ENCODE measurements at places on chromosomes 5 and 9.
A peak's percentile ranks its signal among the peaks of the same experiment; 100 is the strongest.

DNA sequence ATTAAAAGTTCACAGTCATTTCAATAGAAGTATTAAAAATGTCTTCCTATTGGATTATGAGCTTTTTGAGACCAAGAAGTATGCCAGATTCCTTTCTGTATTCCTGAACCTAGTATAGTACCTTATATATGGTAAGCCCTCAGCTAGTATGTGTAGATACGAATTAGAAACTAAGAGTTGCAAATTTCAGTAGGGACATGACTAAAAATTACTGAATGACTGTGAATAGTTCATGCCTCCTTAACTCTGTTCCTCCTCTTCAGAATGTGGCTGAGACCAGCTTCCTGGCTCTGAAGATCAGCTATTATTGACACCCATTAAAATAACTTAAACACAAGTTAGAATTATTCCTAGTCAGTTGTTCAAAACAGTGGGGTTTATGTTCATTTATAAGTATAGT is 19.7 kb downstream of the KDM3B start:
- DNase-seq = no peak

- no peak for DNase-seq
Measured at GRCh38 chr5:159430361-159431012, 100.2 kb upstream of the IL12B start.

DNA sequence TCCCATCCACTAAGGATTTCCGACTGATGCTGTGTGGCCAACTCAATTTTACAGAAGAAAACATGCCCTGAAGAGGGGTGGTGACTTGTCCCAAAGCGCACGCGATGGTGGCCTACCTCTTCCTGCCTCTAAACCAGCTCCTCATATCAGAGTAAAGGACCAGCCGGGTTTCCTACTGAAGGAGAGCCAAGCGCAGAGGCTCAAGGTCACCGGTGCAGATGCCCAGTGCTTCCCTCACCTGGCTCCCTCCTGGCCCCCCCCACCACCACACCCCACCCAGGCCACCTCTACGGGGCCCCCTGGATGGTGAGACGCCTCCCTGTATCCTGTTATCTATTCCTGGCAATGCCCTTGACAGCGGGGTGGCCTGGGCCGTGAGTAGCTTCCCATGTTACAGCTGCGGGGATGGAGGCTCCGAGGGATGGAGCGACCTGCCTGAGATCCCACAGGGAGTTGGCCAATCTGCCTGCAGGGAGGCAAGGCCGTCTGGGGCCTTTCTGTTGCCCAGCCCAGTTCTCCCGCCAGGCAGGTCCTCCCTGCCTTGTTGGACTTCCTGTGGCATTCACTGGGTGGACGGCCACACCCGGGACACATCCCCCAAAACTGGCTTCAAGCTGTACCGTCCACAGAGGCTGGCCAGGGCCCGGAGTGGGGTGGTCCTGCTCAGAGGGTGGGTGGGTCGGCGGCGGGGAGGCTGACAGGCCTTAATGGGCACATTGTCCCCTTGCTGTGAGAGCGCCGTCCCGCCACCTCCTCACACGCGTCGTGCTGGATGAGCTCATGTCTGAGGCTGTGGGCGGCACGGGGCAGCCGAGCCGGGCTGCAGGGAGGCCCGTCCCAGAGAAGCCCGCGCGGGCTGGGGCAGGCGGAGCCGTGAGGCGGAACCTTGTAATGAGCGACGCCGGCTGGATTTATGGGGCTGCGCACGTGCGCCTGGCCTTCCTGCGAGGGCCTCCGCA is 72.5 kb downstream of the MACROH2A1 start:
- no peak for DNase-seq

- DNase-seq = no peak
Measured at GRCh38 chr5:24789611-24790351, 145.0 kb upstream of the CDH10 start.

DNA sequence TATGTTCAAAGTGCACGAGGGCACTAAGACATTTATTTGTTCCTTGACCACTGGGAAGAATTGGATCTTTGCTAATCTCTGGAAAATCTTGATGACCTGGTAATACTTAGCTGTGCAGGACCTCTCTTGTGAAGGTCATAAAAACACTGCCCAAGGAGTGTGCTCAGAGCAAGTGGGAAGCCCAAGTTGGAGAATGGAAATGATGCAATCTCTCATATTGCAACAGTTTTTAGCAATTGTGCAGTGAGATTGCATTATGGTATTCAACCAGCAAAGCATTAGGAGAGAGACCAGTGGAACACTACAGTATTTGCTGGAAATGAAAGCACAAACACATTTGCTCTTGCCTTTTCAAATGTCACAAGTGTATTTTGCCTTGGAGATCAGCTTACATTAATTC is 34.5 kb downstream of the TXNDC8 start:
- DNase-seq = peak; percentile 62

DNA sequence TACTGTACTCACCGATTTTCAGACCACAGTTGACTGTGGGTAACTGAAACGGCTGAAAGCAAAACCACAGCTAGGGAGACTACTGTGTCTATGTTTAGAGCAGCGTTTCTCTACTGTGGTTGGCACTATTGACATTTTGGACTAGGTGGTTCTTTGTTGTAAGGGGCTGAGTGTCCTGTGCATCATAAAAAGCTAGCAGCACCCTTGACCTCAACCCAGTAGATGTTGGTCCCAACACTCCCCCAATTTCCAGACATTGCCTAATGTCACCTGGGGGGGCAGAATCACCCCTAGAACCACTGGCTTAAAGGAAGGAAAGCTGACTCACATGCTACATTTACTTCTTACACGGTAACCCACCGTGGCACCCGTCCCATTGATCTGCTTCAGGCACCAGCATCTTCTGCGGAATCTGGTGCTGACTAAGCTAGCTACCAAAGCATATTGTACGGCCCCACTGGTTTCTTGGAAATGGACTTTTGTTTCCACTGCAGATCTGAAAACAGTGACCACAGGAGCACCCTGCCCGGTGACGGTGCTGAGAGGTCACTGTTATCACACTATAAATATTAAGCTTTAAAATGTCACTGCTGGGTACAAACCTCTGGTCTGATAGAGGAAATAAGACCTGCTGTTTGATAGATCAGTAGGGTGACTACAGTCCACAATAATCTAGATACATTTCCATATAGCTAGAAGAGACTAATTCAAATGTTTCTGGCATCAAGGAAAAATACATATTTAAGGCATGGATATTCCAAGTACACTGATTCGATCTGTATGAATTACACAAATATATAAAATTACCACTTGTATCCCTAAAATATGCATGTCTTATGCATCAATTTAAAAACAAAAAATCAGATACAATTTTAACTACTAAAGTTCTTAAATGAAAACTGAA is 151.4 kb downstream of the HSD17B3 start:
- no peak for DNase-seq

- DNase-seq = no peak
Measured at GRCh38 chr9:92257327-92257726, 36.2 kb downstream of the IARS1 start.

- peak; percentile 86 for DNase-seq
Measured at GRCh38 chr5:176541338-176542134, 4.3 kb upstream of the RNF44 start.

GRCh38 chr9:16052757-16053530 is 500.1 kb downstream of the CCDC171 start:
- no peak for DNase-seq

GRCh38 chr5:119378075-119378700 is 22.4 kb downstream of the TNFAIP8 start:
- DNase-seq = no peak

- peak; percentile 93 for DNase-seq
Measured at GRCh38 chr5:150322202-150322601, 19.5 kb upstream of the ARSI start.

DNA sequence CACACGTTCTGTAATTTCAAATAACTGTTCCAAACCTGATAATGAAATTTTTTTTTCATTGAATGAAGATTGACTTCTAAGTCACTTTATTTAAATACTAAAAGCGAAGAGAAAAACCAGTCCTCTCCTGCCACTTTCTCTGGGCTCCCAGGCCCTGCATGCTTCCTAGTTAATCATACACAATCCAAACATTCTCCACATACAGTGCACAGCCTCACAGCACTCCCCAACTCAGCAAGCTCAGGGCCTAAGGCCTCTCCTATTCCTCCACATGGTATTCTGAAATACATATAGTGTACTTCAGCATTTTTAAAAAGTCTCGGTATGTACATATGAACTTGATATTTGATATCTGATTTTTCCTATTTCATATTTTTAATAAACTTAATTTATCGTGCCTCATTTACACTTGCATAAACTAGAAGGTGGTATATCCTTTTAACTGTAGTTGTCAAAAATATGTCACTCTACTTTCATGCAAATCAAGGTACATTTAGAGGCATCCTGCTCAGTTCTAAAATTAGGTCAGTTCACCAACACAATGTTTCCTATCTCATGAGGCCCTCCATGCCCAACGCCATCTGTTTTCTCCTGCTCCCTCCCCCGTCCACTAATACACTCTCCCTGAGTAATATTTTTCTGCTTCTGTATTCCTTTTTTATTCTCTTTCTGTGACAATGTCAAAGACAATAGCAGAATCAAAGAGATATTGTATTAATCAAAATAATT is 206.7 kb downstream of the ARRDC3 start:
- no peak for DNase-seq

DNA sequence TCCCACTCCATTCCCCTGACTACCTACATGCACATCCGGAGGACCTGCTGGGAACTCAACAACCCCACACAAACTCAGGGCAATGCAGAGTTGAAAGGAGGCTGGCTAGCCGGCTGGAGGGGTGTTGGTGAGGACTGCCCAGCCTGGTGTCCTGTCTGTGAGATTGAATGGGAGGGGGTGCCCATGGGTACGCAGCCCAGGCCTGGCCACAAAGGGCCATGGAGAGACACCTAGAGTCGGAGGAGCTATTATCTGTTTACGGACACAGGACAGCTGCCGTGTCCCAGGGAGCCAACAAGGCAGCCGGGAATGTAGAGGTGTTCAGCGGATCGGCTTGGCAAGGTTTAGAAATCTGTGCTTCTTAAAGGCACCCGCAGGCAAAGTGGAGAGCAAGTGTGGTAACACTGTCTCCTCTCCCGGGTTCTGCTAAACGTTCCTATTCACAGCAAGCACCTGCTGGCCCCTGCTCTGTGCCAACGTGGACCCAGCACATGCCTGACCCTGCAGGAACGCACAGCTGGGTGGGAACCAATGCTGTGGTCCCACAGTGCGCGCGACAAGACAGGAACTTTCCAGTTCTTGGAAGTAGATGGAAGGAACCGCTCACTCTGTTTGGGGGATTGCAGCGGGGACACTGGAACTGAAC is 166.7 kb downstream of the DAB2IP start:
- no peak for DNase-seq

DNA sequence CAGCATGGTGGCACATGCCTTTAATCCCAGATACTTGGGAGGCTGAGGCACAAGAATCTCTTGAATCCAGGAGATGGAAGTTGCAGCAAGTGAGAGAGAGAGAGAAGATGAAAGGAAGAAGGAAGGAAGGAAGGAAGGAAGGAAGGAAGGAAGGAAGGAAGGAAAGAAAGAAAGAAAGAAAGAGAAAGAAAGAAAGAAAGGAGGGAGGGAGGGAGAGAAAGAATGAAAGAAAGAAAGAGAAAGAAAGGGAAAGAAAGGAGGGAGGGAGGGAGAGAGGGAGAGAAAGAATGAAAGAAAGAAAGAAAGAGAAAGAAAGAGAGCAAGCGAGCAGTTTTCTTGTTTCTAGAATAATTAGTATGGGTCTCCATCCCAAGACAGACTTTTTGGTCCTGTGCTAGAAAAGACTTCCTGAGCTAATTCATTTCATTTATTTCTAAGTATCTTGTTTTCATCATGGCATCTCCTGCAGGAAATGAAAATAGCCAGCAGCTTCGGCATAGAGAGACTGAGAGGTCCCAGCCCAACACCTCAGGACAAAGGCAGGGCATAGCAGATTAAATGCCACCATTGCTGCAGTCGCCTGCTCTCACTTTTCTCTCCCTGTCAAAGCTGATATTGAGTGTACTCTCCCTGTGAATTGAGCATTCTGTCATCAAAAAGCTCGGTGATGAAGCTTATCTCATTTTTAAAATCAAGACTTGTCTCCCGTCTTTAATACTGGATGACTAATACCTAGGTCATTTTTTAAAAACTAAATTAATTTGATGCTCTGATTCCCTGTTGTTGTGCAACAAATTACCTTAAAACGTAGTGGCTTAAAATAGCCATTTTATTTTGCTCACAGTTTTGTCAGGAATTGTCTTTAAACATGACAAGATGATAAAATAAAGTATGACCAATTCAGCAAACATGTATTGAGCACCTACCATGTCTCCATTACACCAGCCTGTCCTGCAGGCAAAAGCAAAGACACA is 91.8 kb upstream of the ADRA1B start:
- peak; percentile 54 for DNase-seq

DNA sequence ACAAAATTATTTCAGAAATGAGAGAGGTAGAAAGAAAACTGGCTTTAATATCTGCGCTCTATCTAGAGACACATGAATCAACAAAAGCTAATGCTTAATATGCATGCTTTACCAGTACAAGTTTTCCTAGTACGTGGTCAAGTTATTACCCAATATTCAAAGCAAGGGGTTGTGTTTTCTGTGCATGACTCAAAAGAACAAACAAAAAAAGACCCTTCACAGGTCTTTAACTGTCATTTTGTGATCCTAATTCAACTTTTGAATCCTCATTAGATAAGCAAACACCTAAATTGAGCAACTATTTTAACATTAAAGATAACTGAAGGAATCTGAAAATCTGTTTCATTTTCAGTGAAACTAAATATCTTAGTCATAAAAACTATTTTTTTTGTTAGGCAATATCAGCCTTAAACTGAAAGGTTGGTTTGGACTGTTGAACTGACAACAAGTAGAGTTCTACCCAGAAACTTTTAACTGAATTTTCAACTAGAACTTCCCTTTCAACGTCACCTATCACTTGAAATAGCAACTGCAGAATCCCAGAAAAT is 12.5 kb downstream of the ST8SIA4 start:
- peak; percentile 36 for DNase-seq

DNA sequence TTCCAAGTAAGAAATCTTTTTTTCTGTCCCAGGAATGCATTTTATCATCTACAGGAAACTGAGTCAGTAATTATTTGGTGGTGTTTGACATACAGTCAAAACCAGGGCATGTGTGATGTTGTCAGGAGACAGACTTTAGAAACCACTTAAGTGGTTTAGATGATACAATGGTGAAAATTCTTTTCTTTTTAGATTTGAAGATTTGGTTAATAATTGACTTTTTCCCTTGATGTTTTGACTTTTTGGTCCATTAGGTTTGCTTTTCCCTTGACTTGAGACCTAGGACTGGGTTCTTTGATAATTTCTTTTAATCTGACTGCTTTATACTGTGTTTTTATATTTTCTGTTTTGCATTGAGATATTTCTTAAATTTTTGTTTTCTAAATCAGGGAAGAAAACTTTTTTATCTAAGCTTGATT is 85.2 kb downstream of the RASGRF2 start:
- no peak for DNase-seq

DNA sequence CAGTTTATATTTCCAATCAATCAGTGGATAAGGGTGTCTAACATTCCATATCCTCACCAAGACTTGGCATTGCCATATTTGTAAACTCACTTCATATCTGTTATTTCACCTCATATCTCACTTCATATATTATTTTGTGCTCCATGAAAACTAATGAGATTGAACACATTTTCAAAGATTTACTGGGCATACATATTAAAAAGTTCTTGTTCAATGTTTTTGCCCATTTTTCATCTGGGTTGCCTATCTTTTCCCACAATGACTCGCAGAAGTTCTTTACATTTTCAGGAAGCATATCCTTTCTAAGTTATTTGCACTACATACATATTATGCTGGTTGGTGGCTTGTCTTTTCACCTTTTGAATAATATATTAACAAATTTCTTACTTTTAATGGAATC is 15.3 kb downstream of the ZNF510 start:
- DNase-seq = no peak

Measured in epithelial cell of esophagus (primary cell).